ENCODE measurements at places on chromosomes 5 and 9.
A peak's percentile ranks its signal among the peaks of the same experiment; 100 is the strongest.

DNA sequence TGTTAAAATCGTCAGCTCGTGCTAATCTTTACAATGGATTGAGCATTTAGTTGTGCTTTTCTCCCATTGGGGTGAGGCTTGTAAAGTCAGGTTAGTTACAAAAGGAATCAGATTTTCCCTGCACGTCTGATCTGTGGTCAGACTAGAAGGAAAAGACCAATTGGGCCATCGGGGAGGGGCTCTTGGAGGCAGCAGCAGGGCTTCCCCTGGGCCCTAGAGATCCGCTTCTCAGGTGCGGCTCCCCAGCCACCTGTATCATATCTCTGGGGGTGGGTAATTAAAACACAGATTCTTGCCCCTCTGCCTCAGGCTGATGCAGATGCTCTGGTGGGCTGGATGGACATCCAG is 200.3 kb downstream of the HSPA4 start:
- DNase-seq = no peak

DNA sequence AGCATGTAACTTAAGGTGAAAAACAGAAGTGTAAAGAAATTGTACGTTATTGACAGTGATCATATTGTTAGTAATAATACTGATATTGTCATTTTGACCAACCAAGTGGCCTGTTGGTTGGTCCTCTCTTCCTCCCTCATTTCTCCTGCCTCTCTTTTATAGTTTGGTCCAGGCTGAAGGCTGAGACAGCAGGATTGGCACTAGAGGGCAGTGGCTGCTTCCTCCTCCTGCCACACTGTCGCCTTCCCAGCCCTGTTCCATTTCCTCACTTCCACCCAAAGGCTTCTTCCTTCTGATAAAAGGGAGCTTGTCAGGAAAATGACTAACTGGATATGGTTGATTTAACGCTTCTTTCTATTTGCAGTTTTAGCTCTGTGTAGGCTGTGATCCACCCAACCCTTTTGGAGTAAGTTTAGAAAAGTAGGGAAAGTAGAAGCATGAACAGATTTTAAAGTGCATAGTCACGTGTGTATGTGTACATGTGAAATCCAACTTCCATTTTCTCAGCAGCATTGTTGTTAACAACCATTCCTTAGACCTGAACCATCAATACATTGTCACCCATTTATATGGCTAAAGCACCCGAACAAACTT is 35.6 kb downstream of the PTCD2 start:
- DNase-seq = peak; percentile 49

DNA sequence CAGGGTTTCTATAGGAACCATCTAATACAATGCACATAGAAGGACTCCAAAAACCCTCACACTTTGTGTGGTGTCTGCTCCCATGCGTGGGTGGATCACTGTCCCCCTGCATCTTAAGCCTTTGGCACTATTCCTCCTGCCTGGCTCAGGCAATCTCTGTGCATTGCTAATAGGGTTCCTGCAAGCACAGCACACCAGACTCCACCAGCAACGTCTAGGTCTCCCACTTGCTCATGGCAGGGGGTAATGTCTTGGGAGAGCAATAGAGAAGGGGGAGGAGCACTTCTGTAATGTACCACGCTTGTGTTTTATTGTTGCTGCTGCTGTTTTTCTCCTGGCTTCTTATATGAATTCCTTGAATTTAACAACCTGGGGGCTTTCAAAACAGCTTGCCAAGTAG is 182.6 kb upstream of the GLRA1 start:
- no peak for DNase-seq

GRCh38 chr9:88052321-88052965 is 78.1 kb upstream of the CDK20 start:
- DNase-seq = no peak

GRCh38 chr5:178334861-178335260 is 102.3 kb upstream of the PHYKPL start:
- no peak for DNase-seq

DNA sequence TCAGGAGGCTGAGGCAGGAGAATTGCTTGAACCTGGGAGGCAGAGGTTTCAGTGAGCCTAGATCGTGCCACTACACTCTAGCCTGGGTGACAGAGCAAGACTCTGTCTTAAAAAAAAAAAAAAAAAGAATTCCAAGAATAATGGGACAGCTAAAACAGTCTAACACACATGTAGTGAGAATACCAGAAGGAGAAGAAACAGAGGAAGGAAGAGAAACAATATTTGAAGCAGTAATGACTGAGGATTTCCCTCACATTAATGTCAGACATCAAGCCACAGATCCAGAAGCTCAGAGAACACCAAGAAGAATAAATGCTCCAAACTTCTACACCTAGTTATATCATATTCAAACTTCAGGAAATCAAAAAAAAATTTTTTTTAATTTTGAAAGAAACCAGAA is 47.1 kb upstream of the EFNA5 start:
- DNase-seq = no peak

GRCh38 chr5:154523709-154524108 is 45.7 kb upstream of the HAND1 start:
- DNase-seq = no peak

All from urothelium cell line (cell line).